RPMI7951 (cell line): ENCODE measurements at places on chromosomes 12 and 14. TPM values are rescaled to one million over a fixed set of nuclear protein-coding genes. Genes with fewer than 3 reads are reported as not detected.

DNA sequence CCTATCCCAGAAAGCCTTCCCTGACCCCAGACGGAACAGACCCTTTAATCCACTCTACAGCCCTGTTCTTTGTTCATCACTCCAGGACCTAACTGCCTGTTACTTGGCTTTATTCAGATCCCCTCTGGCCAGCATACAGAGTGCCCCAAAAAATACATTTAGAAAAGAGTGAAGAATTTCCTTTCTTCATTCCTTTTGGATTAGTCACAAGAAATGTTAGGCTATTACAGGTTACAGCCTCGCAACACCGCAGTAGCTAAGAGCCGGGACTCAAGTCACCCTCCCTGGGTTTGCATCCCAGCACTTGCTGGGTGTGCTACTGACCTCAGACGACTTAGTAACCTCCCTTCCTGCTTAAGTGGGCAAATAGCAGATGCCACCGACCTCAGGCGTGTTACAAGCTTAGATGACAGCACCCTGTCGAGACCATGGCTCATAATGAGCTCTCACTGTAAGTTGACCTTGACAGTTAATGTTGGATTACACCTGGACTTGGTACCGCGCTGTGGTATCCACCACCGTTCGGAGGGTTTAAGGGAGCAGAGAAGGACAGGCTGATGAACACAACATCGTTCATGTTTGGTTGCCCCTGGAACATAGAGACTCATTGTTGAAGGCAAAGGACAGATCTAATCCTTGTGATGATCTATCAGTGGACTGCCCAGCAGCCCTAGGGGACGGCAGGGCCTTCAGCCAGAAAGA is 12.9 kb downstream of the GLRX5 start:
- peak; percentile 75 for DNase-seq

ERP27 gene
- total RNA-seq, result 0.10 TPM in 1 of 2 replicates, not detected in the other

DNA sequence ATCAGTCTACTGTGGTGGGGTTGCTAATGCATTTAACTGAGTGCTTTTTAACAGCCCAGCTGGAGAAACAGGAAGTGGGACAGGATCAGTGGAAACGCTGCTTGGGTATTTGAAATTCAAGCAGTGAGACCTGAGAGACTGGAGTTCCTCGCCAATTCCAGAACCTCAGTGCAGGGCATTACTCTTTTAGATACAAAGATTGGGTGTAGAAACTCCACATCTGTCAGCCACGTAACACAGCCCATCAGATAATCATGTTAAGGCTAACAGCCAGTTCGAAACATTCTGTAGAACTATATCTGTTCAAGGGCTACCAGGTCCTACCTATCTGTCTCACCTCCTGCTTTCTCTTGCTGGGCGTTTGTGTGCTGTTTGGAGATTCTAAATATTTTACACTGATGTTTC is 45.5 kb downstream of the RAD52 start:
- DNase-seq, result no peak

GRCh38 chr14:69587389-69587788 is 12.7 kb upstream of the CCDC177 start:
- DNase-seq, result no peak

GRCh38 chr12:121911824-121912585 is 6.4 kb upstream of the CFAP251 start:
- no peak for DNase-seq

DNA sequence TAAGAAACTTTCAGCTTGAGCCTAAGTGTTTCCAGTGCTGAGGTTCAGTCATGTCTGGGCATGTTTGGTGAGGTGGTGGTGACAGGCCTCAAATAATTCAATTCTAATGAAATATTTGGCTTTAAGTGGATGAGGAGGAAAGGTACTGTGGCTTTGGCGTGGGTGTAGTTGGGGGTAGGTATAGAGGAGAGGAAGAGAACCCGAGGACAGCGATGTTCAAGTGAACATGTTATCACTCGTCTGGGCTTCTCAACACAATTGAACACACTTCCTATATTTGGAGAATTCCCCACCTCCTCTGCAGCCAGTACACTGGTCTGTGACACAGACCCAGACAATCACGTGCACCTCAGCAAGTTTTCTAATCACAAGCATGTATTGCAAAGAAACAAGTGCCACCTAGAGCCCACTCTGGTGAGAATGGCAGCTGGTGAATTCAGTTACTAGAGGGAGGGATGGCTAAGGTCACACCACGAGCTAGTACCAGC is 53.0 kb downstream of the IFNG-AS1 start:
- peak; percentile 5 for DNase-seq

DNA sequence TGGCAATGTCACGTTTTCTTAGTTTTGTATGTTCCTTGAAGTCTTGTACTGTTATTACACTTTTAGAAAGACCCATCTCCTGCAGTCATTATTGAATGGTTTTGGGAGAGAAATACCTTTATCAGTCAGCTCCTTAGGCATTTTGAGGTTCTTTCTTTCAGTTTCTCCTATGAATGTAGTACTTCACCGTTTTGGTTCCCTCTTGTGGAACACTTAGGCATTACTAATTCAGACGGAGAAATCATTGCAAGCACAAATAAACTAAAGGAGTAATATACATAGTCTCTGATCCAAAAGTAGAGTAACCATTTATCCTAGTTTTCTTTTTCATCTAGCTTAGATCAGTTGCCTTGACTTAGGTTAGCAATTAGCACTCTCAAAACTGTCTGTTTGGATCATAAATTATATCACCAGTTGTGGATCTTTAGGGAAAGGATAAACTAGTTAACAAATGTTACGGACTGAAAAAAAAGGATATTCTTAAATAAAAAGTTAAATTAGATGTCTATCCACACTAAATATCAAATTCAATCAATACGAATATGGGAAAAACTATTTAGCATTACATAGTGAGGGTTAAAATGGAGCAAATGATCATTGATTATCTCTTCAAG is 1538.3 kb upstream of the SEL1L start:
- DNase-seq, result peak; percentile 1

GRCh38 chr14:75090353-75090752 is 20.9 kb downstream of the ZC2HC1C start:
- no peak for DNase-seq

DNA sequence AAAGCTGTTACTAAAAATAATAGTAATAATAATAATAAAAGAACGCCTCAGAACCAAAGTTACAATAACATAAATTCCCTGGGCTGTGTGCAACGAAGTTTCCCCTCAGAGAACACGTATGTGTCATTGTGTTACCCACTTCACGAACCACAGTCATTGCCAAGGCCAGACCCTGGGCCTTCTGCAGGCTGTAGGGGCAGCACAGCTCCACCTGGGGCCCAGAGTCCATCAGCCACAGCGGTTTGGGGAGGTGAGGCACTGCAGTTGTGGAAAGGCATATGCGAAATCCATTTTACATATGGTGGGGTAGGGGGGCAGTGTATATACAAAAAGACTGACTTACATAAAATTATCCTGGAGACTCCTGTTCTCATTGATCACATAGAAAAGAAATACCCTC is 56.1 kb downstream of the ESR2 start:
- no peak for DNase-seq

CIDEB gene
- total RNA-seq, result not detected in 2 replicates

GRCh38 chr12:106602076-106602475 is 19.3 kb downstream of the RFX4 start:
- no peak for DNase-seq

DNA sequence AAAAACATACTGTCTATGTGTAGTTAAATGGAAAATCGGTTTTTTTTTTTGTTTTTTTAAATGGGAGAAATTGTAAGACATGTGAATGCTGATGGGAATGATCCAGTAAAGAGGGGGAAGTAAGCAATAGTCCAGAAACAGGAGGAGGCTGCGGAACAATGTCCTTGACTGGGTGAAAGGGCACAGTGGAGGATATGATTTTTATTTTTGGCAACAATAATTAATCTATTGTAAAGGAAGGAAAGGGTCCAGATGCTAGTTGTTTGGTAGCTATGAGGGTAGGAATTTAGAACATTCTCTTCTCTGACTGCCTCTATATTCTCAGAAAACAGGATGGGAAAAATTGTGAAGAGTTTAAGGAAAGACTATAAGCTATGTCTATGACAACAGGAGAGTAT is 76.6 kb downstream of the RPL10L start:
- no peak for DNase-seq

KRT80 gene
- total RNA-seq, result 1.3 and 2.1 TPM in 2 replicates

DNA sequence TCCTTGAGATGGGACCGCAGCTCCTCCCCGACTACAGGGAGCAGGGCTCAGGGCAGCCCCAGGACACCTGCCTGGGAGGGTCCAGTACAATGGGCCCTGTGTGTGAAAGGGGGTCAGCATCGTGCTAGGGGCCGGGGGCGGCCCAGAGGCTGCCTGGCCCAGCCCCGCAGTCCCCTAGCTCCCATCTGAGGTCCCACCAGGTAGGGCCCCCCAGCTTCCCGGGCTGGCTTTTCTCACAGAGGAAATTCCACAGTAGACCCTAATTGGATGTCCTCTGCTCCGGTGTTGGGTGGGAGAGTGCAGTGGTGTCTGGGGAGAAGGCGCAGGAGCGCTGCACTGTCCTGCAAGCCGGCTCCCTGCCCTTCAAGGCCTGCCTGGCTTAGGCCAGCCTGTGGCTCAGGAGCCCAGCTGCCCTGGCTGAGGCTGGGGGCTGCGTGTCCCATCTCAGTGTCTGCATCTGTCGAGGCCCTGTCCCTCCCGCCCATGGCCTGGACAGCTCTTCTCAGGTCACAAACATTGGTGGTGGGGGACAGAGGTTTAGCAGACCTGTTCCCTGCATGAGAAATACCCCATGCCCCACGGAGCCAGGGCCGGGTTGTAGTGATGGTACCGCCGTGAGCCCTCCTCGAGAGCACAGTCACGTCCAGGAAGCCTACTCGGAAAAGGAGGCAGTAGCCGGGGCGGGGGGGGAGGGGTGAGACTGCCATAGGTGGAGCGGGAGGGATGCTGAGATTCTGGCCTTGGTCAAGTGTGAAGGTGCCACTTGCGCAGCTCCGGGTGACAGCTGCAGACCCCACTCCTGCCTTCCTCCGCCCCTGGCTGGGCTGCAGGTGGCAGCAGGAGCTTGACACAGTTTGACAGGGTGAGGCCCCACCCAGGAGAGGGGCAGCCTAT is 11.6 kb downstream of the HIP1R start:
- no peak for DNase-seq

KCNA5 gene
- total RNA-seq, result not detected in 2 replicates

DHRS1 gene
- 12.6 and 15.6 TPM in 2 replicates for total RNA-seq

DNA sequence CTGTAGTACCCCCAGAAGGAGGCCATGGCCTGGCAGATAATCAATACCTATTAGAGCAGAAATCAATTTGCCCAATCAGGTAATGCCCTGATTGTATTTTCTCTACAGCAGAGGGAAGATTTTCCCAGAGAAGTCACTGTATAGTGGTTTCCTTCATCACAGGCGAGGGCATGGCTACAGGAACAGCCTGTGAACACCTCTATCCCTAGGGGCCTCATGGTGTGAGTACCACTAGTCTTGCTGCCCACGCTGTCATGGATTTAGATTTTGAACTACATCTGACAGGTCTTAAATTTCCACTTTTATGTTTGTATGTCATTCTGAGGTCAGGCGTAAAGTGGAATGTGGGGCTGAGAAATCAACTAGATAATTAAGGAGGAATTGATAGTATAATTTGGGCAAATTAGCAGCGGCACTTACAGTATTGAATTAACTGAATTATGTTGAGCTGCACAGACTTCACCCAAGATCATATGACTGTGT is 42.4 kb upstream of the STXBP6 start:
- no peak for DNase-seq

DNA sequence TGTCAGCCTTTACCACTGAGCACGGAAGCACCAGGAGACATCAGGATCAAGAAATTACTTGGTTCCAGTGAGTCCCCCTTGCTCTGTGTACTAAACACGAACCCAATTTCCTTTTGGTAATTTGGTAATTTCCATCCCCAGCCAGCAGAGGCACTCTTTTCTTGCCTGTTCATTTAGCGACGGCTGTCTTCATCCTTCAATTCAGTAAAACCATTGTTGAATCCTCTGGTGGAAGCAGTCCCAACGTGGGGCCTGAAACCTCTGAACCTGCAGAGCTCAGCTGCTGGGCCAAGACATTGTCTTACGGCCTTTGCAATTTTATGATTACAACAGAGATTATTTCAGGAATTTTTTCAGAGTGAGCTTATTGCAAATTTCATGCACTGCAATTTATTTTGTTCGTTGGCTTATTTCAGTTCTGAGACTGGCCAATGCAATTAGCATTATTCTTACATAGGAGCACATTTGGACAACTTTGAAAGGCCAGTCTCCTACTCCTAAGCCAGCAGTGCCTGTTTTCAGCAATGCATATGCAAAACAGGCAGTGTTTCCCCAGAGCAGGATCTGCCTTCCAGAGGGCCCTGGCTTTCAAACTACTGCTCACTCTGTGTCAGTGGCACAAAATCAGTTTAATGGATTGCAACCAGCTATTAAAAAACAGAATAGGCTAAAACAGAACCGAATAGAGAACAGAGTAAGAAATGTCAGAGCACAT is 372.9 kb upstream of the TMEM132C start:
- DNase-seq, result no peak

- peak; percentile 18 for DNase-seq
Measured at GRCh38 chr12:106897082-106897481, 58.6 kb upstream of the TMEM263 start.

- DNase-seq, result no peak
Measured at GRCh38 chr14:64098120-64098519, 196.1 kb downstream of the ESR2 start.

SFSWAP gene
- 18.0 and 19.6 TPM in 2 replicates for total RNA-seq

TAS2R20 gene
- 0.24 and 0.68 TPM in 2 replicates for total RNA-seq

COCH gene
- total RNA-seq, result 0.12 TPM in 1 of 2 replicates, not detected in the other

GRCh38 chr14:35895256-35895655 is 69.1 kb downstream of the BRMS1L start:
- DNase-seq, result no peak

GRCh38 chr12:6821591-6822425 is at the start of gene GPR162:
GPR162 (plus strand) TSS chr12:6821821; CDS start chr12:6823899, 2,078 bp downstream.
- peak; percentile 43 for DNase-seq

- DNase-seq, result no peak
Measured at GRCh38 chr14:44887596-44887955, 74.2 kb downstream of the KLHL28 start.

GALNT16 gene
- total RNA-seq, result 0.10 and 0.12 TPM in 2 replicates

DNA sequence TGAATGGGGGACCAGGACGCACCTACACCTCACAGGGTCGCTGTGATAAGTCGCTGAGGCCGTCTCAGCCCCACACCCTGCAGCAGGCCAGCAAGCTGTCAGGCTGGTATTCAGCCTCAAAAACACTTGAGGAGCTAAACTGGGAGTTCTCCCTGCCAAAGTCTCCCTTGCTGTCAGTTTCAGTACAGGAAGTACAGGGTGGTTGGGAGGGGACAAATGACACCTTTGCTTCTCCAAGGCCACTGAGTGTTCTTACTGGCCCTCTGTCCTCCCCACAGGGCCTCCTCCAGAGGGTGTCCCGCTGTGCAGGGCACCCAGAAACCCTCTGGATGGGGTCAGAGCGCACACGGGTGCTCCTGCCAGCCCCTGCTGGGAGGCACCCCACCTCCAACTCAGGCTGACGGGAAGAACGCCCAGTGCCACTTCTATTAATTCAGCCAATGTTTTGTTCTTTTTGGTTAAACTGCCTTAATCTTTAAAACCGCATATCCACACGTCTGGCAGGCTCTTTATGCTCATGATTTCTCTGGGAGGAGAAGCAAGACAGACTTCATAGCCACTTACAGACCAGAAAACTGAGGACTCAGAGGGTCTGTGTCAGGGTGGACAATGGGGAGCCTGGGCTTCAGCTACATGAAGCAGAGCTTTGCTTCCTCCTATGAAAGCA is 75.9 kb downstream of the ITPK1 start:
- DNase-seq, result no peak

TMEM179 gene
- total RNA-seq, result not detected in 2 replicates

ADCY4 gene
- total RNA-seq, result not detected in 2 replicates
